ENCODE measurements at places on chromosomes 12 and 14.

GRCh38 chr14:100383727-100384158 is 60.6 kb downstream of the SLC25A47 start:
- DNase-seq, result peak; percentile 28

- no peak for DNase-seq
Measured at GRCh38 chr12:49230805-49231194, 34.1 kb upstream of the TUBA1C start.

- DNase-seq, result peak; percentile 24
Measured at GRCh38 chr12:4379405-4379804, at the start of gene FGF23. Gene FGF23 (minus strand): TSS chr12:4379712. CDS start chr12:4379582, 130 bp downstream.

- DNase-seq, result no peak
Measured at GRCh38 chr14:106625186-106625585, 1098.8 kb downstream of the TMEM121 start.

- DNase-seq, result peak; percentile 81
Measured at GRCh38 chr14:37172024-37172869, at the start of gene SLC25A21. Gene SLC25A21 (minus strand): TSS chr14:37172606.

DNA sequence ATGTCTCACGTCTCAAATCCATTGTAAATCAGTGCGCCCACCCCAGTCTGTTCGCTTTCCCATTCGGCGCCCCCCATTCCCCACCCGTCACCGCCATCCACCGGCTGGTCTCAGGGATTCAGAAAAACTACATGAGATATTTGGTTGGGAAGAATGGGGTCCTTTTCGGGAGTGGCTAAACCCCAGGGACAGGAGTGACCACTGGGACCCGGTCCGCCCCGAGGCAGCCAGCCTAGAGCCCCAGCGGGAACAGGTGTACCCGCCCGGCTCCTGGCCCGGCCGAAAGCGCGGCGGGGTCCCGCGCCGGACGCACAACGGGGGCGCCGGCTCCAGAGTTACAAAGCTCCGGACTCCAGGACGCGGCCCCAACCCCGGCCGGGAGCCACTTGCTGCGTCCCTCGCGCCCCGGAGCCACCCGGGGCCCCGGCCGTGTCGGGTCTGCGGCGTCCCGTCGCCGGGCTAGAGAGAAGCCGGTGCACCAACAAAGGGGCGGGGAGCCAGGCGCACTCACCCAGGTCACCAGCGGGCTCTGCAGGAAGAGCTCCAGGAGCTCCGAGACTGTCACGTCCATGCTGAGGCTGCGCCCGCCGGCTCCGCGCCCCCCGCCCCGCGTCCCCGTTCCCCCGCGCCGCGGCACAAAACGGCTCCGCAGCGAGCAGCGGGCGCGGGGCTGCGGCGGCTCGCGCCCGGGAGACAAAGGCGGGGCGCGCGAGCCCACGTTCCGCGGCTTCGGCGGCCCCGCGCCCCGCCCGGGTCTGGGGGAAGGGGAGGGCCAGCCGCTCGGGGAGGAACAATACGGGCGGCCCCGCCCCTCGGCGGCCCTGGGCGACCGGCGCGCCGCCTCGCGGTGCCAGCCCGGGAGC is at the start of gene CCDC88C:
TSS of gene CCDC88C (minus strand) at position 701 of the 863 bp plus-strand sequence. CDS start at position 571, 130 bp downstream.
- no peak for DNase-seq

DNA sequence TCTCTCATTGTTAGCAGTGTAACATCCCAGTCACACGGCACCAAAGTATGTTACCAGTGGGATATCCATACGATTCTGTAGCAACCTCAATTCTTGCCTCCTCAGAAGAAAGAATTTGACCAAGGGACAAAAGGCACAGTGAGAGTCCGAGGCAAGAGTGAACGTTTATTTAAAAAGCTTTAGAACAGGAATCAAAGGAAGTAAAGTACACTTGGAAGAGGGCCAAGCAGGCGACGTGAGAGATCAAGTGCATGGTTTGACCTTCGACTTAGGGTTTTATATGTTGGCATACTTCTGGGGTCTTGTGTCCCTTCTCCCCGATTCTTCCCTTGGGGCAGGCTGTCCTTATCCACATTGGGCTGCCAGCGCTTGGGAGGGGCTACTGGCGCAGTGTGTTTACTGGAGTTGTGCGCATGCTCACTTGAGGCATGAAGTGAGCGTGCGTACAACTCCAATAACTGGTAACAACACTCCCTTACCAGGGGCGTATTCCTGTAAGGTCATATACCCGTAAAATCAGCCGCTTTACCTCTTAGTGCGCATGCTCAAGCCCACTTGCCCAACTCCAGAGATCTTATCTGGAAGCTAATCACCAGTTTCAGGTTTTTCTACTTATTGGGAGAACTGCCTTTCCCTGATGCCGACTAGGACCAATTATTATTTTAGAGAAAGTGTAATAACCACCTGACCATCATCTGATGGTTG is 71.7 kb downstream of the FAR2 start:
- no peak for DNase-seq

DNA sequence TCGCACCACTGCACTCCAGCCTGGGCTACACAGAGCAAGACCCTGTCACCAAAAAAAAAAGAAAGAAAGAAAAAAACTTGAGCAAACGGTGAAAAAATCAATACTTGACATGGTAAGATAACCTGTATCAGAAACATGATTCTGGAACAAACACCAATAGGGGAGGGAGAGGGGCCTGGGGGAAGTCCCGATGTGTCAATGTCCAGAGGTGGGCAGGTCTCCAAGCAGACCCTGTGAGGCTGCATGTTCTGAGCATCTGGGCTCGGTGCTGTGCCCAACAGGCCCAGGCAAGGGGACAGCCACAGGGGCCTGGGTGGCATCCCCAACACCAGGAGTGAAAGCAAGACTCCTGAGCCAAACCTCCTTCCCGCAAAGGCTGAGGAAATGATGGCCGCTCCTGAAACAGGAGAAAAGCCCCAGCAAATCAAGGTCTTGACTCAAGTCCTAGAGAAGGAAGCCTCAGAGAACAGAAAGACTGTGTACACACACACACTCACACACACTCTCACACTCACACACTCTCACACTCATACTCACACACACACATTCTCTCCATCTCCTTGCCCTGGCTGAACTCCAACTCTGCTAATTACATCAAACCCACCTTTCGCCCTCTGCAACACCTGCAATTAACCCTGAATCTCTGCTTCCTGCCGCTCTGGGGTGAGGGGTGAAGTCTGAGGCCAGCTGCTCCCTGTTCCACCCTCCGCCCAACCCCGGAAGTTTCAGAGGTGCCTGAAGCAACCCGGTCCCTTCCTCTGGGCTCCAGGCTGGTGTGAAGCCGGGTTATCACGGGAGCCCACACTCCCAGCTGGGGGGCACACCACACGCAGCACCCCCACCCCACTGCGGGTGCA is 20.4 kb downstream of the CCDC88C start:
- DNase-seq, result no peak

GRCh38 chr14:64760146-64760755 is 56.0 kb downstream of the PLEKHG3 start:
- peak; percentile 50 for DNase-seq
